ENCODE measurements at places on chromosomes 2 and 18.

GRCh38 chr2:99476629-99477028 lies 13.2 kb downstream of the REV1 start:
- no peak for DNase-seq

DNA sequence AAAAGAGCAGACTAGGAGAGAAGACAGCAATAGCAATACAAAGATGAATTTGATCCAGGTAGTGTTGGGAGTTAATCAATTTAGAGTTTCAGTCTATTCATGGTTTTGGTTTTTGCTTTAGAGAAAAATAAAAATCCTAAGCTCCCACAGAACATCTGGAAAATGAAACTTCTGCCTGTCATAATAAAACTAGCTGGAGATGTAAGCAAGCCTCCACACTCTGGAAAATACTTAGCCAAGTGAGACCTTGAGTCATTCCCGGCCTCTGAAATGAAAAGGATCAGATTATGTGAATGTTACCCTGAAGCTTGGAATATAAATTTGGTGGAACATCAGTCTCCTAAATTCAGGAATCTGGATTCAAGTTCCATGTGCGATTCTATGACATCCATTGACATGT lies 485.6 kb upstream of the SPRED2 start:
- DNase-seq, result no peak

DNA sequence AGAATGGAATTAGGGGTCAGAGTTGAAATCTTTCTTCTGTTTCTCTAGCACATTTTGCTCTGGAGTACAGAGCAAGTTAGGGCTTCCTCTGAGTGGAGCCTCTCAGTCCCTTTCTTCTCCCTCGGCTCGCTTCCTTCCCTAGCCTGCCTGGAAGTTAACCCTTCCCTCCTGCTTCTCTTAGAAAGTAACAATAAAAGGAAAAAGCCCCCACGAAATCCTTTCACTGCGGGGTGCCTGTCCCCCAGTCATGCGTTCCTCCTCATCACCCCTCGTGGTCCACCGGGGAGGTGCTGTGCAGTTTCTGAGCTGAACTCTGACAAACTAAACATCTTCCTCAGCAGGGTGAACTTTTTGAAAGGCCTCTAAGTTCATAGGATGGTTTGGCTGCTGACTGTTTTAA lies 2.0 kb downstream of the IGFBP2 start:
- DNase-seq, result no peak

GRCh38 chr2:127569666-127570065 lies 34.2 kb downstream of the MYO7B start:
- DNase-seq, result no peak

GRCh38 chr2:47265158-47265557 lies 110.0 kb upstream of the STPG4 start:
- no peak for DNase-seq

- DNase-seq, result no peak
Observed at GRCh38 chr2:239557516-239557915, 156.7 kb upstream of the HDAC4 start.

DNA sequence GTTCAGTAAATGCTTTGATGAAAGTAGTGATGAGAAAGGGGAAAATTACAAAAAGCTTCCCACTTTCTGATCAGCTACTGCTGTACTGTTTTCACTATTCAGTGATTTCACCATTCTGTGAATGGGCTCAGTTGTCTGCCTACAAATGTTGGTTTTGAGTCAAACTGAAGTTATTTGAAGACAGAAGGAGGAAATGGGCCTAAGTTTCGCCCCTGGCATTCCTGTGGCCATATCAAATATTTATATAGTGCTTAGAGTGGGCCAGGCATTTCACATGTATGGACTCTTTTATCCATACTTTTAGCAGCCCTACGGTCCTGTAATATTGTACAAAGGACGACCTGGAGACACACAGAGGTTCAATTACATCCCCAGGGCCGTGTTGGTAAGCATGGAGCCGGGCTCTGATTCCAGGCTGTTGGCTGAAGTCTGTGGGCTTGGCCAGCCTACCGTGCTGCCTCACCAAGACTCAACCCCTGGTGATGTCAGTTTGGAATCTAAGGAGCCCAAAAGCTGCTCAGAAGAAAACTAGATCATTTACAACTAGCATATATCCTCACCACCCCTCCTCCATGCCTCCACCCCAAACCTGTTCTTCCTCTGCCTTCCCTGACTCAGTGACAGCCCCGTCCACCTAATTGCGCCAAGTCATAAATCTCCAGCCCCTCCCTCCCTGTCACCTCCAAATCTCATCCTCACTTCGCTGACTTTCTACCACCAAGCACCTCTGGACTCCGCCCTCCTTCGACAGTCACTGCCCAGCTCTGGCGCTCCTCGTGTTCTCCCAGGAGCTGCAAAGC lies 10.1 kb upstream of the GRHL1 start:
- DNase-seq, result no peak

GRCh38 chr2:215794829-215795546 lies 218.4 kb downstream of the MREG start:
- DNase-seq, result no peak

DNA sequence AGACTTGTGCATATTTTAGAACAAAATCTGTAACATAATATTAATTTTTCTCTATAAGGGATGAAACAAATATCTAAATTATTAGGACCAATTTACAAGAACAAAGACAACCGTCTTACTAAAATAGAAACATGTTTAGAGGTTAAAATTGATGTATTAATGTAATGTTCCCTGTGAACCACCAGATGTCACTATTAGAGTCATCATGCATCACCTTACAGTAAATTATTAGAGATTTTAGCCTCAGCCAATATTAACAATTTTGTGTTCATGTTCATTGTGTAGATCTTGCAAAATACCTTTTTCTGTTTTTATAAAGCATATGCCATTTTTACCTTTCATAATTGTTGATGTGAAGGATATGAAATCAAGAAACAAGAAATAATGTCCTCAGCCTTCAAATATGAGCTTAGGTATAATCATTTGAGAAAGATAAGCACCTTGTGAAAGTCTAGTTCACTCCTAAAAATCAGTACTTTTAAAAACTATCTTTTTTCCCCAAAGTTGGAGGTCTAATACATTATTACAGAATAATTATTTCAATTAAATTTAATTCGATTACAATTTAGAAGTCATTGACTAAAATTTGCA lies 344.3 kb upstream of the KCNH7 start:
- no peak for DNase-seq

- DNase-seq, result peak; percentile 86
Observed at GRCh38 chr2:43637030-43637803, at the start of gene PLEKHH2. PLEKHH2 (plus strand) TSS chr2:43637260; CDS start chr2:43644674, 7,414 bp downstream.

- no peak for DNase-seq
Observed at GRCh38 chr18:11175266-11175979, 26.1 kb upstream of the PIEZO2 start.

- no peak for DNase-seq
Observed at GRCh38 chr18:51666763-51667191, 469.3 kb upstream of the MEX3C start.

DNA sequence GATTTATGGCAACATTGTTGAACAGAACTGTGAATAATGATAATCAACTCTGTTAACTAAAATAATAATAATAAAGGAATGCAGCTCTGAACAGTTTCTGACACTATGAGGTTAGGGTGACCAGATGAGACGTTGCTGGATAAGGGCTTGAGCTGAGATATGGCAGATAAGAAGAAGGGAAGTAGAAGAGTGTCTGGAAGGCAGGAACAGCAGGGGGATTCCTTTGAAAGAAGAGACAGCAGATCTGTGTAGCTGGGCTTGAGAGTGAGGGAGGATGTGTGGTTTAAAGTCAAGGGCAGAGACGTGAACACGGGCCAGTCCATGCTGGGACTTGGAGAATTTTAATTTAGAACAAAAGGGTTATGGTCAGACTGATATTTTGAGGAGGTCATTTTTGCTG lies 273.1 kb upstream of the SLC14A2 start:
- no peak for DNase-seq

DNA sequence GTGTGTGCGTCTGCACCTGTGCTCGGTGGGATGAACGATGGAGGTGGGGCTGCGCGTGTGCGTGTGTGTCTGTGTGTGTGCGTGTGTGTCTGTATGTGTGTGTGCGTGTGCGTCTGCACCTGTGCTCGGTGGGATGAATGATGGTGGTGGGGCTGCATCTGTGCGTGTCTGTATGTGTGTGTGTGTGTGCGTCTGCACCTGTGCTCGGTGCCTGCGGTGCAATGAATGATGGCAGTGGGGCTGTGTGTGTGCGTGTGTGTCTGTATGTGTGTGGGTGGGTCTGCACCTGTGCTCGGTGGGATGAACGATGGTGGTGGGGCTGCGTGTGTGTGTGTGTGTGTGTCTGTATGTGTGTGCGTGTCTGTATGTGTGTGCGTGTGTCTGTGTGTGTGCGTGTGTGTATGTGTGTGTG lies 48.5 kb upstream of the CTDP1 start:
- no peak for DNase-seq

DNA sequence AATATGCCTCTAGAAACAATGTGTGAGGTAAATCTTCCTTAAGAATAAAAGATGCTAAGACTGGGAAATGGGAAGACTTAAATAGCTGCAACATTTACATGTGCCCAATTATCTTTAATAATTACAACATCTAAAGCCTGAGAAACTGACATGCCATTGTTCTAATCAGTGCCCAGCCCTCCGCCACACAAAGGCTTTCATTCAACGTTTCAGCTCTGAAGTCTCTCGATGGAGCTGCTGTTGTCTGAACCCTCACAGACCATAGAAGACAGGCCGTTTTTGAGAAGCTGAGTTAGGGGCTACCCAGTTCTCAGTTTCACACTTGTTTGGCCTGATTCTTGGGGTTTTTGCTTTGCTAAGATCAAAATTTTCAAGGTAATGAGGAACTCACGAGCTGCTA lies 315.4 kb upstream of the CHST9 start:
- DNase-seq, result no peak

GRCh38 chr2:162125138-162125537 lies 26.9 kb downstream of the GCG start:
- no peak for DNase-seq

DNA sequence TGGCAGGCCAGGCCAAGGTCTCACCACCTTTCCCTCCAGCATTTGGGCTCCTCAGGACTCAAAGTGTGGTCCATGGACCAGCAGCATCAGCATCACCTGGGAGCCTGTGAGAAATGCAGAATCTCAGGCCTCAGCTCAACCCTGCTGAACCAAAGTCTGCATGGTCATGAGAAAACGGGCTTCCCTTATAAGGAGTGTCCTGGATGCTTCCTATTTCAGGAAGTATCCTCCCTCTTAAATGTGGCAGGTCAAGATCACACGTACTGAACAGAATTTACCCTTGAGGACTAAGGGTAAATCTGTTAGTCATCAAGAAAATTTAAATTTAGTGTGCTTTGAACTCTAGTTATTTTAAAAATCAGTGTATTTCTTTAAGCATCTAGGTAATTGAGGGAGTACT lies 11.8 kb downstream of the CD8A start:
- no peak for DNase-seq

GRCh38 chr2:88660622-88661021 lies 30.9 kb upstream of the RPIA start:
- no peak for DNase-seq

DNA sequence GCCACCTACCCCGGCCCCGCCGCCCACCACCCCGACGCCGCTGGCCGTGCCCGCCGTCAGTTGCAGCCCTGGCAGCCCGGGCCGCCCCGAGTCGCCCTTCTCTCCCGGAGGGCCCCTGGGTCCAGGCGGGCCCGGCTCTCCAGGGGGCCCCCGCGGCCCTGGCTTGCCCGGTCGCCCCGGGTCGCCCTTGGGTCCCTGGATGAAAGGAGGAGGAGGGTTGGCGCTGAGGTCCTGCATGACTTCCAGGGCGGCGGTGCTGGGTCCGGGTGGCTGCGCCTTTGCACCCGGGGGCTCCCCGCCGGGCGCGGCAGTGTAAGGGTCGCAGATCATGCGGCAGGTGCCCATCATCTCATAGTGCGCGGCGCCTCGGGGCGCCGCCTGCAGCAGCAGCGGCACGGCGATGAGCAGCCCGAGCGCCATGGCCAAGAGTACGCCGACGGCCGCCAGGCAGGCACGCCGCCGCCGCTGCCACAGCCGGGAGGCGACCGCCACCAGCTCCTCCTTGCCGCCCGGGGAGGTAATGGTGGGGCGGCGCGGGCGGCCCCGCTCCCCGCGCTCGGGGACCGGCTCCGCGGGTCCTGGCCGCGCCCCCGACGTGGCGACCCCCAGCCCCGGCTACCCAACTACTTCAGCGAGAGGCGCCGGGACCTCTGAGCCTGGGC lies 570 bp downstream of the C1QL2 start:
- no peak for DNase-seq

- DNase-seq, result no peak
Observed at GRCh38 chr2:207251573-207252192, 85.9 kb upstream of the KLF7 start.

DNA sequence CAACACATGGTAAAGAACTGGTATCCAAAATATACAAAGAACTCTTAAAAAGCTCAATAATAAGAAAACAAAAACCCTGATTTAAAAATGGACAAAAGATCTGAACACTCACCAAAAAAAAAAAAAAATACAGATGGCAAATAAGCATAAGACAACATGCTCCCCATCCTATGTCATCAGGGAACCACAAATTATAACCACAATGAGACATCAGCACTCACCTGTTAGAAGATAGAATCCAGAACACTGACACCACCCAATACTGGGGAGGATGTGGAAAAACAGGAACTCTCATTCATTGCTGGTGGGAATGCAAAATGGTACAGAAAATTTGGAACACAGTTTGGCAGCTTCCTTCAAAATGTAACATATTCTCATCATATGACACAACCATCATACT lies 66.7 kb downstream of the TMX3 start:
- DNase-seq, result no peak

DNA sequence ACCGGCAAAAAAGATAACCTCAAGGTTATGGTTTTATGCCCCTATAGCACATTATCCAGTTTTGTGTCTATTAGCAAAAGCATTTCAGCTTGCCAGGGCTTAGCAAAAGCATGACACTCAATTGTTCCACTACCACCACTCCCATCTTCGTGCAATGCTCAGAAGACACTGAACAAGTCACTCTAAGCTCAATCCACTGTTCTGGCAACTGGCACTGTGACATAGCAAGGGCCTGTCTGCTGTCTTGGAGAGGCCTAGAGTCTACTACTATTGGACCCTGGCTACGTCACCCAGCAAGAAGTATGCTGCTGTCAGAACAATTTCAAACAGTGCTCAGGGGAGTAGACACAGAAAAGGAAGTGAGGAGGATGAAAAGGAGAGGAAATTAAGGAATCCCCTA lies 103.5 kb upstream of the PPP1CB start:
- DNase-seq, result no peak

GRCh38 chr2:225764346-225764745 lies 364.8 kb downstream of the NYAP2 start:
- no peak for DNase-seq

DNA sequence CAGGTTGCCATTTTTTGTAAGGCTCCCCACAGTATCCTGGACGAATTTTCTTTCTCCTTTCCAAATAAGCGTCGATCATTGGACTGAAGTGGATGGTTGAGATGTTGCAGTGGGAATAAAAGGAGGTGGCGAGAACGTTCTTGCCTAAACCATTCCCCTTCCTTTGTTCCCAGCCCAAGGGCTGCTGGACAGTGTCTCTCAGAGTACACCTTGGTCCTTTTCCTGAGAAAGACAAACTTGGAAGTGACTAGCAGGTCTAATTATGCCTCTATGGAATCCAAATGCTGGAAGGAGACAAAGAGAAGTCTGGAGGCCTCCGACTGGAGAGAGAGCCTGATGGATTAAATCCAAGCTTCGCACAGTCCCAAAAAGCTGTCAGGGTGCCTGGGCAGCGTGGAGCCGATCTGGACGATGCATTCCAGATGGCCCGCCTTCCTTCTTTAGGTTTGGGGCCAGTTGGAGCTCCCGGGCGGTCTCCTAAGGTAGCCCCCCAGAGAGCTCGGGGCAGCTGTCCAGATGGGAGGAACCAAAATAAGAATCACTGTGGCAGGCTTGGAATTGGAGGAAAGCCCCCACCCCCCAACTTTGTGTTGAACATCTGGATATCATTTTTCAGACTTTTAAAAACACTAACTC lies 186.8 kb downstream of the TMEM247 start:
- no peak for DNase-seq

GRCh38 chr2:60411295-60411694 lies 142.2 kb downstream of the BCL11A start:
- DNase-seq, result no peak
